A172 (cell line): ENCODE measurements at places on chromosomes 1 and 21. TPM values are rescaled to one million over a fixed set of nuclear protein-coding genes. Genes with fewer than 3 reads are reported as not detected.

JUN gene
- total RNA-seq: 73.6 and 82.2 TPM in 2 replicates

KIF2C gene
- 54.6 and 56.7 TPM in 2 replicates for total RNA-seq

DNA sequence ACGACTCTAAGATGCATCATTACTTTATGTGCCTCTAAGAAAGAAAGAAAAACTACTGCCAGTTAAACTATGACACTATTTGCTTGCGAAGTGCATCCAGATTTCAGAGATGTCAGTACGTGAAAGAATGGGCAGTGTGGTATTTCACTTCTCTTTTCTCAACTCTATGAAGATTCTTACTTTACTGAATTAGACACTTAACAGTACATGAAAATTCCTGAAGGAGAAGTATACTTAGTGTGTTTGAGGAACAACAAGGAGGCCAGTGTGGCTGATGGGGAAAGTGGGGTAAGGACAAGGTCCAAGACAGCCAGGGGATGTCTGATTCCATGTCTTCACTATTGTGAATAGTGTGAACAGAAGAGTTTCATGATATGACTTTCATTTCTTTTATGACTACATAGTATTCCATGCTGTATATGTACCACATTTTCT is 53.9 kb upstream of the HSD17B7 start:
- DNase-seq: no peak

DNA sequence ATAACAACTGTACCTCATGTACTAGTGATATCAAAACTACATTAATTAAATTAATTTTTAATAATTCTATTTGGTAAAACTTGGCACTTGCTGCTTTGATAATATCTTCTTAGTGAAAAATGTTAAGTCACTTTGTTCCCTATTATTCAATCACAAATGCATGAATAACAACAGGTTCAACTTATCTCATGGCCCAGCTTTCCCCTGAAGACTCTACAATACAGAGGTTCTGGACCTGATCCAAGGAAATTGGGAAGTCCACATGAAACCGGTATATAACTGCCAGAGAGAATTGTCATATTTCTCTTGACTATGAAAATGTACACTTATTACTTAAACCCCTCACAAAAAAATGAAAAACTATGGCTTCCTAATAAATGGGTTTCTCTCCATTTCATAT is 33.9 kb upstream of the PTPRC start:
- no peak for DNase-seq

- no peak for DNase-seq
These were observed 13.5 kb upstream of the CD2 start for GRCh38 chr1:116740746-116741145.
